Trophoblast cell (in vitro differentiated cells and primary cell): ENCODE measurements at places on chromosomes 7 and 10.

- no peak for DNase-seq
Observed at GRCh38 chr10:128506423-128506822, 380.2 kb upstream of the MKI67 start.

DNA sequence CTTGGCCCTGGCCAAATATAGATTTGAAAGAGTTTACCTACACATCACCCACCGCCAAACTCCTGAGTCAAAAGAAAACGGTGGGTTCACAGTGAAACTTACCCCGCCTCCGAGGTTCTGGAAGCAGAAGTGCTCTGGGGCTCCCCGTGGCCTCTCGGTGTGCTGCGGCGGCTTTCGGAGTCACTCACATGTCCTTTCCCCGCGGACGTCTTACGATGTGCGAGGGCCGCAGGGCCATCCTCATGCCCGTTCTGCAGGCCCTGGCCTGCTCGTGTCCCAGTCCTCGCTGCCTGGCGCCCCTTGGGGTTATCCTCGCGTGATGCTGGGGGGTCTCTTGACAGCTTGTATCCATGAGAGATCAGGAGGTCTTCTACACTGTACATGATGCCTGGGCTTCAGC is 12.0 kb downstream of the JCAD start:
- no peak for DNase-seq

GRCh38 chr10:47330804-47331203 is 8.6 kb downstream of the GDF2 start:
- no peak for DNase-seq

DNA sequence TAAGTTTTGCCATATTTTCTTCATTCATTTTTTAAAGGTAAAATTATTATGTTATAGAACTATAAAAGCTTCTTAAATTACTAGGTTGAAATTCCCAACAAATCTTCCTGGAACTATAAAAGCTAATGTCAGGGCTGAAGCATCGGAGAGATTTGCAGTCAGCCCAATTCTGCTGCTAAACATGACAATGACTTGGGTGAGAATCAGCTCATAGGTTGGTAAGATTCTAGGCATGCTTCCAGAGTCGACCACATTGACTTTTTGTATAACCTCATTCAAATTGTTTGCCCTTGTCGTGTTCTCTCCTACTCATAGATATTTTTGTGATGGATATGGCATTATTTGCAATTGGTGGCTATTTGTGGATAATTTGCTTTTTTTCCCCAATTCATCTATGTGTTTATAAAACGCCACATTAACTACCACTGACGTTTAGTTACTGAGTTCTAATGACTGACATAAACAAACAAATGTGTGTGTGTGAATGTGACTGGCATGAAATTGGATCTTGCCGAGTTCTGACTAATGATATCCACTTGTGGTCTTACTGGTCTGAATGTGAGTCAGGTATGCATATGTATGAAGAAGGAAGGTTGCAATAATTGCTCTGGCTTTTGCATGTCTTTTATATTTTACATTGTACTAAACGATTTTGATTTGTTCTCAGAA is 579.8 kb downstream of the PARD3 start:
- no peak for DNase-seq

GRCh38 chr7:54961391-54961790 is 57.4 kb upstream of the EGFR start:
- no peak for DNase-seq

DNA sequence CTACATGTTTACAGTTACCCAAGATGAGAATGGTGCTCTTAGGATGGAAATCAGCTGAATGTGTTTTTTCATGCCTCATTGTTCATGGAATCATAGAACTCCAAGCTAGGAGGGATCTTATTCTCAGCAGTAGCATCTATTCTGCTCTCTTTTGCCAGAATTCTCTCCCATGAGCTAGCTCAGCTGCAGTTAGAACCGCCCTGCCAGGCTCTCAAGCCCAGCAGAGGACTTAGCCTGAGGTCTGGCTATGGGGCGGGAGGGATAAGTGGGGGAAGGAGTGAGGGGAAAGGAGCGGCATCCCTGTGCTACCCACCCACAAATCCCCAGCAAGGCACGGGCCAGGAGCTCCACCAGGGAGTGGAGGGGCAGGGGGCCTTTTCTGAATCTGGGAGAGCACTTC is 120.7 kb upstream of the PLXNA4 start:
- DNase-seq = no peak

DNA sequence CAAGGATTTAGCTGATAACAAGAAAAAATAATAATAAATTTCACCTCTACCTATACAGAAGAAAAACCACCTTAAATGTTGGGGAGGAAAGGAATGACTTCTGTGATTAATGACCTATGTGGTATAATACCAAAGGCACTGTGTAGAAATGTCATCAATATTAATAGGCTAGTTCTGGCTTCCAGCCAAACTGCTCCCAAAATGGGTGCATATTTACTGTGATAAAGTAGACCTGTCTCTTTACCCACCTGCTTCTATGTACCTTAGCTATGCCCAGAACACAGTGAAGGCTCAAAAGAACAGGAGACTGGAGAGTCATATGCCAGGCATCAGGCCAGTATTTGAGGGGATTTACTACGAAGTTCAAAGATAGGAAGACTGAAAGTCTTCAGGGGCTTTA is 76.0 kb downstream of the ATE1 start:
- DNase-seq = no peak

DNA sequence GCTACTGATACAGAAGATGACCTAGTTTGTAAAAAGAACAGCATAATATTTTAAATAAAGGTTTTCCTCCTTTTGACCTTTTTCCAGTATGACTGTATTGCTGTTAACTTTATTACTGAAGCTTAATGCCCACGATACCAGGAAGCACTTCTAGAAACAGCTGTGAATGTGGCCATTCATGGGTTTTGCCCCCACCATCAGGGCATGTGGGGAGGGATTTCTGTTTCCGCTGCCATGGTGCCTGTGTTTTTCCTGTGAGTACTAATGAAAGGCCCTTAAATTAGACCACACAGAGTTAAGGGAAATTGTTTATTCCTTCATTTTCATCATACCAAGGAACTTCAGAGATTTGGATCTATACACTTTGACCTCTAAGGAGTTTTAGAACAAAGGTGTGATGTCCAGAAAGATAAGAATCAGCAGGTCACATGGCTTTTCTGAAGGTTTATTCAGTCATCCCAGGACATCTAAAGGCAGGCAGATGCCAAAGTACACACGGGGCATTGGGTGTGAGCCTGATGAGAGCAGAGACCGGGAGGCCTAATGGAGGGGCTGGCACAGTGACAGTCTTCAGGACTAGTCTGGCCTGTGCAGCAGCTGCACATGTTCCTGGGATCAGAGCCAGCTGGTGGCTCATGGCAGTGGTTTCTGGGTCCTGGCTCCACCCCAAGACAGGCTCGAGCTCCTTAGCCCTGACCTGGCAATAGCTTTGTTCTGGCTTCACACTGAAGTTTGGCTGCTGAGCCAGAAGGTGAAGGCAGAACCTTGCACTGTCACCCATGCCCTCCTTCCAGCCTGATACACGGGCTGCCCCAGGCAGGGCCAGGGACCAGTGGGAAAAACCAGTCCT is 190.9 kb downstream of the REEP3 start:
- no peak for DNase-seq

DNA sequence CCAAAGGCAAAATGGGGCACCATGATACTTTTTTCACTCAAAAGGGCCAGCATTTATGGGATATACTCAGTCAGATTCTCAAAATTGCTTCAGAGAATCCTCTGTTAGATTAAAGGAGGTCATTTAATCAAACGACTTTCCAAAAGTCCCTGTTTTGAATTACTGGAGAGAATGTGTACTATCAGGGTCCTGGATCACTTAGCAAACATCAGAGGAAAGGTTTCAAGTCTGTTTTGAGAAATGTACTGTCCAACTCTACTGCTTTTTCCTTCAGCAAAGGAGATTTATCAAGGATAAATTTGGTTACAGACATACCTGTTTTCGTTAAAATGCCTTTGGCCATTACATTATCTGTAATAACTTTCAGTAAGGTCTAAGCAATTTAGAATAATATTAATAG is 340.9 kb downstream of the GFRA1 start:
- DNase-seq = no peak

- no peak for DNase-seq
Observed at GRCh38 chr10:60722623-60723022, 55.7 kb upstream of the CDK1 start.

DNA sequence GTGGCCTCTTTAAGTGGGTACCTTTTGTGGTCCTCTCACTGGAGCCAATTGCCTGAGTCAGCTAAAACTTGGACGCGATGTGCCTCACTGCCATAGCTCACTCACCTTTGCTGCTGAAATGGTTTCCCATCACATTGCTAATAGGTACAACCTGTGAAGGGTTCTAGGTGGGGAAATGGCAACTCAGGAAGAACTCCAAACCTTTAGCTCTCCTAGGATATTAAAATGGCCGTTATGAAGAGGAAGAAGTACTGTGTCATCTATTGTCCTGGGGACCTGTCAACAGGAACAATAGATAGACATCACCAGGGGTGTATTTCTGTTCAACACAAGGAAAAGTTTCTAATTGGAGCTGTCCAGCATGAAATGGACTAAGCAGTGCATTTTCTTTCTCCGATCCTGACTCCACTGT is 1.2 kb upstream of the ZNF655 start:
- DNase-seq = no peak

- no peak for DNase-seq
Observed at GRCh38 chr10:124270530-124271327, 148.0 kb downstream of the OAT start.

DNA sequence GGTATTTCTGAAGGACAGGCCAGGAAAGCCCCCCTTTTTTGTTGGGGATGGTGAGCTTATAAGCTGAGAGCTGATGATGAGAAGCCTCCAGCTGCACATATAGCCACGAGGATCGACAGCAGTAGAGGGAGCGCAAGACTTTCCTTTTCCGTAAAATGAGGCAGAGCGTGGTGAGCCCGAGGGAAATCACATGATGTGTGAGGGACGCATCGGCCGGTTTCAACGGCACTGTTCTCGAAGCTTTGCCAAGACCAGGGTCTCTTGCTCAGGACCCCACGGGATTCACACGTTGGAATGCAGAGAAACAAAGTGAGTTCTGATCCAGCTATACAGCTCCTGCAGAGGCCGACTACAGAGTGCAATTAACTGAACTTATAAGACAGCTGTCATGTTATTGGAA is 55.7 kb downstream of the ADAM12 start:
- DNase-seq = no peak

GRCh38 chr7:37445064-37445723 is 3.5 kb downstream of the ELMO1 start:
- DNase-seq = peak; percentile 45

DNA sequence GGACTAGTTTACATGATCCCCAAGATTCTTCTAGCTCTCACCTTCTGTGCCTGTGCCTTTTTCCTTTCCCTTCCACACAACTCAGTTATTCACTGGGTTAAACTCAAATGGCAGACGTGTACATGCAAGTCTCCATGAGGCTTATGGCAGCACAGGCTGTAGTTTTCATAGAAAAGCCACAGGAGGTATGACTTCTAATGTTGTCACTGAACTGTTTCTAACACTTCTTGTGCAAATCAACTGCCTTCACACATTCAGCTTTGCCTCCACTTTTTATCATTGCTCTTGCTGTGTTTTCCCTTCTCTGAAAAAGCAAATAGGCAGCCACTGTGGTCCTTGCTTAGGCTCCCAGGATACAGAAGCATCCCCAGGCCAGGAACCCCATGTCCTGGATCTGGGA is 5.3 kb upstream of the GIMAP5 start:
- DNase-seq = no peak

GRCh38 chr7:36045326-36045725 is 107.7 kb upstream of the EEPD1 start:
- no peak for DNase-seq

DNA sequence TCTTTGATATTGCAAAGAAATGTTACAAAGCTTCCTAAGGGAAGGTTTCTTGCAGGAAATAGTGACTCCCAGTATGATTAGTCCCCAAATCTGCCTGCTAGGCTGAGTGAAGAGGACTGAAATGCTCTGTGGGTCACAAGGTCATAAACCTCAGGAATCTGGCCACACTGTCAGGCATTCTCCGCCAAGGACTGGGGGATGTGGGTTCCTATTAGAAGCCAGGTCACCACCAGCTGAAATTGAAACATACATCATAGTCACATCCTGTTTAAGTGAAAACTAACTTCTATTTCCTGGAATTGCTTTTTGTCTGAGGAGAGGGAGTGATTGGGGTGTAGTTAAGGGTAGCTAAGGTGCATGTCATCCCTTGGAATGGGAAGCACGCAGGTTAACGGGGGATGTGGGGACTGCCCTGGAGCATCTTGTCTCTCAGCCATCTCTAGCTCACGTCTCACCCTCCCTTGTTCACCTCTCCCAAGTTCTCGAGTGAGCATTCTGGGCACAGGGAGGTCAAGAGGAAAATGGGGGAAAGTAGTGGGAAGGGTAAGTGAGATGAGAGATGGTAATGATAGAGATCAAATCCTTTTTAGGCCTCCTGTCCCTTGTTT is 12.0 kb upstream of the GSAP start:
- peak; percentile 48 for DNase-seq

GRCh38 chr10:104791471-104791870 is 150.4 kb downstream of the SORCS3 start:
- DNase-seq = no peak

GRCh38 chr7:25454020-25454419 is 225.7 kb upstream of the NPVF start:
- DNase-seq = no peak

GRCh38 chr7:130935564-130936157 is 201.7 kb upstream of the KLF14 start:
- peak; percentile 53 for DNase-seq

DNA sequence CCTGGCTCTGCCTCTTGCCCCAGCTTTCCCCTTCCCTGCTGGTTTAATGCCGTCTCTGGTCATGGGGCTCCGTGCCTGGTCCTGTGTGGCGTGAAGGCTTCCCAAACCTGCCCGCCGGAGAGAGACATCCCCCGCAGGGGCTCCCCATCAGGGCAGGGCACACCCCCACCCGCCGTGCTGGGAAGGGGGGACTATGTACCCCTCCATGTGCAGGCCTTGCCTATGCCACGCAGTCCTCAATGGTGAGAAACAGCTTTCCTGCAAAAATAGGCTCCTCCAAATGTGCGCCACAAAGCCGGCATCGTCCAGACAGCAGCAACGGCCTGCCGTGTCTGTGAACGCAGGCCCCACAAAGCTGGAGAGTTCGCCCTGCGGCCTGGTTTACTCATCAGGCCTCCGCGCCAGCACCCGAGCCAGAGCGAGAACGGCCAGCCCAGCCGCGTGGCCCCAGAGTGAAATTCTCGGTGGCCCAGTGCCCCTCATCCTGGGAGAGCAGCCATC is 313.4 kb downstream of the DNAJB6 start:
- DNase-seq = no peak

DNA sequence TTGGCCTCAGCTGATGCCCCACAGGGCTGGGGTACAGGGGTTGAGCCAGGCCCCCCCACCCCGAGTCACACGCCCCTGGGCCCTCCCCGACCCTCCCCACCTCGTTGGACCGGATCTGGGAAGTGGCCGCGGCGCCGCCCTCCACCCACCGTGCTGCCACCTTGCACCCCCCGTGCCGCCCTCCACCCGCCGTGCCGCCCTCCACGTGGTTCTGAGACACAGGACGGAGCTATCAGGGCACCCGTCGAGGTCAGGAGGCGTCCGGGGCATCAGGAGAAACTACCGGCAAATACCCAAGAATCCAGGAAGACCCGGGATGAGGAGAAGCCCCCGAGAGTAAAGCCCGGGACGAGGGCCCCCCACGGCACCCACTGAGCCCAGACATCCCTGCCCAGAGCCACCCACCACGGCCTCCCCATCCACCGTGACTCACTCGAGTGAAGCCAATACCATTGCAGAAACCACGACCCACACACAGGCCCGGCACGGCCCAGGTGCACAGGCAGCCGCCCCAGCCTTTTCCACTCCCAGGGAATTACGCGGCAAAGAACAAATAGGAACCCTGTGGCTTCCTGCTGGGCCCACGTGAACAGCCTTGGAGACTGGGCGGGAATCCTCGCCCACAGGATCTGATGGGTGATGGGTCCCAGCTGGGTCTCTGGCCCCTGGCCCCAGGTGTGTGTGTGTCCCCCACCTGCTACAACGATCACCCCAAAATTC is 34.0 kb downstream of the ADAP1 start:
- peak; percentile 36 for DNase-seq
